CD8-positive, alpha-beta memory T cell (primary cell): ENCODE measurements at places on chromosomes 16 and 17. TPM values are rescaled to one million over a fixed set of nuclear protein-coding genes. Genes with fewer than 3 reads are reported as not detected.

Gene MBTPS1
- 45.0 TPM for total RNA-seq

Gene TIMP2
- total RNA-seq = 1.3 TPM

Gene KRTAP4-1
- total RNA-seq = not detected

Gene MAPT
- 0.42 TPM for total RNA-seq

Gene EVPLL
- not detected for total RNA-seq

Gene TMIGD1
- total RNA-seq = not detected
